IPS DF 19.7 (cell line): ENCODE measurements at places on chromosomes 5 and 9.

DNA sequence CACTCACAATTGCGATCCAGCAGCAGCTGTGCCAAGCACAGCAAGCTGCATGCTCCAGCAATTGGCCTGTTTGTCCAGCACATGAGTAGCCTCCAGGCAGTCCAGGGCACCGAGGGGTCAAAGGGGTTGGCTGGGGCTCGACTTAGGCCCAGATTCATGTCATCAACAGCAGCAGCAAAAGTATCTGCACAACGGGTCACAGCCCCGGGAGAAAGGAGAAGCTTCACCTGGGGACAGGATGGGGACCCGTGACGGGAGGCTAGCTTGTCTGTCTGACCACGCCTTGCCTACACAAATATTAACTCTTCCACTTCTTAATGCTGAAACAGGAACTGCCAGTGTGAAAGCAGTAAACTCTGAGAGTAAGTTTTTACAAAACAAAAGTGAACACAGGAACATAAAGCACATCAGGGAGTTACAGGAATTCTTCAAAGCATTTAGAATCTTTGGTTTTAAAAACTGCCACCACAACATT, 191.2 kb downstream of the PIK3R1 start:
- no peak for DNase-seq

- DNase-seq: no peak
Observed at GRCh38 chr5:133713751-133714150, 101.4 kb upstream of the FSTL4 start.

DNA sequence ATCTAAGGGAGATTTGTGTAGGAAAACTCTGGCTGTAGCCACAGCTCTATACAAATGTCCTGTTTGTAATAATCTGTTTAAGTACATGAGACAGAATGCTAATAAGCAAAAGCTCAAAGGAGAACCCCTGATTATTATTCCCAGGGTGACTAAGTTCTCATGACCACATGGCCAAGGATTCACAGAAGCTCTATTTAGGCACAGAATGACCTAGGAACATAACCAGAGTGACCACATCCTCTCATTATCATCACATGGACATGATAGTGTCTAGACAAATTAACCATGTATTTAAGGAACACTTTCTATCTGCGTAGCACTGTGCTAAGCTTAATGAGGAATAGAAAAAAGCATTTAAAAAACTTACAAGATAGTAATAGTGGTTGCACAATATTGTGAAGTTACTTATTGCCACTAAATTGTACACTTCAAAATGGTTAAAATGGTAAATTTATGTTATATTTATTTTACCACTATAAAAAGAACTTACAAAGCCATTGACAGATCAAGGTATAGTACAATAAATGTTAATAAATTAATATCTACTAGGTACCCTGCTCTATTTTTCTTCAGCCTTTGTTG, 56.3 kb downstream of the STX17 start:
- DNase-seq: no peak

DNA sequence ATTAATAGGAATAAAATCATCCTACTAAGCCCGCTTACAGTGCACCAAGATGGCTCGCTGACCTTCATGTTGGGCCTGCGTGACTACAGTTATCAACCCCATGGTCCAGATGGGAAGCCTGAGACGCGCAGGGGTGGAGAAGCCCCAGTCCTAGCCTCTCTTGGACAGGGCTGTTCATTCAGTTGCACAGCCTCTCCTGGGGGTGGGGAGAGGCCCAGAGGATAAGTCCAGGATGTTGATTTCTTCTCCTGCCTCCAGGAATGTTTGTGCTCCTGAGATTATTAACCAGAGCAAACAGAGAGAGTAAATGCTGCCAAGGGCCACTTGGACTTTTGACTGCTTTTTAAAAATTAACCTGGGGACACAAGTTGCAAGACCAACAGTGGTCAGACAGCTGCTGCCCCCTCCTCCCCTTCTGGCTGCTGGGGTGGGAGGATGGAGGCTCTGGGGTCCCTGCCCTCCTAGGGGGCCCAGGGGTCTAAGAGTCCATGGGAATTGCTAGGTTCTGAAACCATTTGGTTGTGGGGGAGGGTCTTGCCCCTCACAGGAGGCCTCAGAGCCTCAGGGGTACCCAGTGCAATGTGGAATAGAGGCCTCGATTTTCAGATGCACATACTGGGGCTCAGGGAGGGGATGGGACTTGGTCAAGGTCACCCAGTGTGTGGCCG, 2.8 kb upstream of the AMBP start:
- DNase-seq: no peak

GRCh38 chr5:102596951-102597350, 98.2 kb upstream of the SLCO6A1 start:
- DNase-seq: no peak

DNA sequence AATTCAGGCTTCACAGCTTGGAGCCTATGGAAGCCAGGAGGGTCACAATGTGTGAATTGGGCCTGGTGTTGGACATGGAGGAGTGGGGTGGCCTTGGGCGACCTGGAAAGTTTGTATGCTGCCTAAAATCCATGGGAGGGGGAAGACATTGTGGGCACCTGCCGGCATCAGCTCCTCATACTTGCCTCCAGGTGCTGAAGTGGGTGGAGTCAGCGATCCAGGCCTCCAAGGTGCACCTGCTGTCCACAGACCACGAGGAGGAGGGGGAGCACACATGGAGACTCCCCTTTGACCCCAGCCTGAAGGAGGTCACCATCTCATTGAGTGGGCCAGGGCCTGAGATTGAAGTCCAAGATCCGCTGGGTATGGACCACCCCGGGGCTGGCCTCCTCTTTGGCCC, 29.1 kb downstream of the HMCN2 start:
- no peak for DNase-seq

DNA sequence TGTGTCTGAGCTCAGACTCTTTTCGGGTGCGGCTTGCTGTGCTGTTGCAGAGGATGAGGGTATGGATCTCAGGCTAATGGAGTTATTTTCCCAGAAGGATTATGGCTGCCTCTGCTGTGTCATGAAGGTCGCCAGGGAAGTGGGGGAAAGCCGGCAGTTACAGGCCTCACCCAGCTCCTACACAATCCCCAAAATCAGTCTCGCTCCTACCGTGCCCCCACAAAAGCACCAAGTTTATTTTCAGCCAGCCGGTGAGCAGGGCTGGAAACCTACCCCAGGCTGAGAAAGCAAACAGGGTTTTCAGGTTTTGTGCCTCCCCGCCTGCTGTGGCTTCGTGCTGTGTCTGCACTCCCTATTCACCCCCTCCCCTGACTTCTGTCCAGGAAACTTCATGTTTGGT, 113.3 kb downstream of the SLC24A2 start:
- no peak for DNase-seq

DNA sequence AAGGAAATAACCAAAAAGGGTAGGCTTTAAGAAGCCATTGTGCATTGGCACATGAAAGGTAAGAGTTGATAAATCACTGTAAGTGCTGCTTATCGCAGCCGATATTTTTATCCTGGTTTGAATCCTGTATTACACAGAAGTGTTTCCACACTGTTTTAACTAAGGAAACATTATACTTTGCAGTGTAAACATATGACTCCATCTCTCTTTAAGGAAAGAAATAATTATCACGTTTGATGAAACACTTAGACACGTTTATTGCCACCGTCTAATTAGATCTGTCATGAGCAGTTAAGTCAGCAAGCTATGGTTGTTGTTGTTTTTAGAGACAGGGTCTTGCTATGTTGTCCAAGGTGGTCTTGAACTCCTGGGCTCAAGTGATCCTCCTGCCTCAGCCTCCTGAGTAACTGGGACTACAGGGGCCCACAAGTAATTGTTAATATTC, 85.7 kb upstream of the TNFAIP8 start:
- DNase-seq: no peak

DNA sequence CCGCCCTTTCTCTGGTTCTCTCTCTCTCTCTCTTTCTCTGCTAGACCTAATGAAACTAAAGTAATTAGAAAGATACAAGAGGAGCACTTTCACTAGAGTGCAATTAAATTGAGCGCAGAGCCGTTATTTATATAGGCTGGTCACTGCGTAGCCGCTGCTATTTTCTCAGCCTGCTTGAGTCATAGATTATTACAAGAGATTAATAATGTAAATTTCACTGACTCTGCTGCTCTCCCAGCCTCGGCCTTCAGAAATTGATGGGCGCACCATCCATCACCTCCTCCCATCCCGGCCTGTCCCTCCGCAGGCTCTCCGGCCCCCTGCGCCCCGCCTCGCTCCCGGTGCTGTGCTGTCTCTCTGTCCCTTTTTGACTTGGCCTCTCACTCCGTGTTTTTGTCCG, 268.0 kb upstream of the MVB12B start:
- no peak for DNase-seq

GRCh38 chr5:181189962-181190710, 14.9 kb downstream of the TRIM7 start:
- DNase-seq: no peak

DNA sequence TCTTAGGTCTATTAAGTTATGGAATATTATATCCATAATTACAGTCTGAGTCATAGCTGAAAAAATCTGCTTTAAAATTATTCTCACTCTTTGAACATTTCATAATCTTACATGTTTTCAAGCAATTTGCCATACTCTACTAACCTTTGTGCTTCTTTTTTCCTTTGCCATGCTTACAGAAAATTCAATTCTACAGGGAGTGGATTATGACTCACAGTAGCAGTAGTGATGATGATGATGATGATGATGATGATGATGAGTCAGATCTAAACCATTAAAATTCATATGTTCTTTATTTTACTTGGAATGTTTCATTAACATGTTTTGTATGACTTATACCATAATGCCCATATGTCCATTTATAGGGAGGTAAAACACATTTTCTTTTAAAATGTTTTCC, 207.1 kb downstream of the VPS13A start:
- no peak for DNase-seq

DNA sequence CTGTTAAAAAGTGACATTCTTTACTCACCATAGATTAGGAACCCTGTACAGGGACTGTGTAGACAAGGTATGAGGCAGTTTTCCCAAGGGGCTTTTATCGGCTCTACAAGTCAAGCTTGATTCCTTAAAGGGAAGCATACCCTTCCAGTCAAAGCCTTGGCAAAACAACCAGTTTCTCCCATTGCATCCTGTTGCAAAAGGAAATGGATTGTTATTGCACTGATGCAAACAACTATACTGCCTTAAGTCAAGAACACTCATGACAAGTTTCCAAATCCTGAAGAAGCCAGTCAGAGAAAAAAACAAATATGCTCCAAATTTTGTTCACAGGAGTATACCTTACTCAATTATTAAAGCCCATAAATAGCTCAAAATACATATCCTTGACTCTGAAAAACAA, 67.5 kb downstream of the RGMB start:
- DNase-seq: no peak

GRCh38 chr5:174247301-174247700, 201.8 kb downstream of the NSG2 start:
- no peak for DNase-seq

GRCh38 chr5:55672477-55672911, 39.6 kb downstream of the SLC38A9 start:
- no peak for DNase-seq

GRCh38 chr9:14926941-14927624, 16.9 kb upstream of the FREM1 start:
- DNase-seq: no peak

DNA sequence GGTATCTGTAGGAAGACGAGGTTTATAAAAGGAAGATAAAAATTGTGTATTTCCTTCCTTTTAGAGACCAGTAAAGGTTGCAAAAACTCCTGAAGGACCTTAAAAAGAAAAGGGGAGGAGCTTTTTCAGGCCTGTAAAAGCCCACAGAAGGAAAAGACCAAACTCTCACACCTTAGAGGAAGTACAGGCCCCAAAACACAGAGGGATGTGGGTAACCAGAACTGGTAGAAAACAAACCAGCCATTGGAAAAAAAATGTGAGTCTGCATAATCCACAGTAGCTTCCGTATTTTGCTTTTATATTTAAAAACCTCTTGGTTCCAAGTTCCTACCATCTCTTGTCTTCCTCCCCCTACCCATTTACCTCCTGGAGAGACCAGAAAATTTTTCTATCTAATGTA, 8.5 kb downstream of the GIN1 start:
- DNase-seq: no peak

DNA sequence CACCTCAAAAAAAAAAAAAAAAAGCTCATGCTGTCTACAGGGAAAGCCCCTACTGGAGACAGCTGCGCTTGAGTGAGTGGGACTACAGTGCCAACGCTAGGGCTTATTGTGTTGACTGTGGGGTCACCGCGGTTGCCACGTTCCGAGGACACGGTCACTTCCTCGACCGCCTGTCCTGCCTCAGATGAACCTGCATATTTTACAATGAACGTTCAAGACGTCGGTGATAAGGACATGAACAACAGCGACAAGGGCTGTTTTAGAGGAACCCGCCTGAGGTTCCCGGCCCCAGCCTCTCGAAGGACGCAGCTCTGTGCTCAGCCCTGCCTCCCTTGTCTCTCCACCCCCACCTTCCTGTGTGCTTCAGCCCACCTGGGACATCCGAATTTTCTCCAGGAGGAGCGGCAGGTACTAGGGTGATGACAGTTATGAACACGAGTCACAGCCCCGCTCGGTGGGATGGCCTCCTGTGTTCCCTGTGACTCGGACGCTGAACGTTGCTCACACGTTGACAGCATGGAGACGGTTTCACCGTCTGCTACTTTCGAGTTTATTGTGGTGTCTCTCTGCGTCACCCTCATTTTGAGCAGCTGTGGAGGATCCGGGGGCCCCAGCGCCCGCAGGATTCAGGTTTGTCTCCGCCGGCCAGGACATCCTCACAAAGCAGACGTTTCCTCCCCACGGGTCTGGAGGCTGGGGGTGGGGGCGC, 11.3 kb upstream of the DIPK1B start:
- no peak for DNase-seq

- DNase-seq: no peak
Observed at GRCh38 chr5:107809201-107810034, 138.7 kb upstream of the EFNA5 start.

- DNase-seq: no peak
Observed at GRCh38 chr5:134738963-134739661, 764 bp downstream of the CAMLG start.

- DNase-seq: no peak
Observed at GRCh38 chr5:1963941-1964451, 81.3 kb upstream of the IRX4 start.

DNA sequence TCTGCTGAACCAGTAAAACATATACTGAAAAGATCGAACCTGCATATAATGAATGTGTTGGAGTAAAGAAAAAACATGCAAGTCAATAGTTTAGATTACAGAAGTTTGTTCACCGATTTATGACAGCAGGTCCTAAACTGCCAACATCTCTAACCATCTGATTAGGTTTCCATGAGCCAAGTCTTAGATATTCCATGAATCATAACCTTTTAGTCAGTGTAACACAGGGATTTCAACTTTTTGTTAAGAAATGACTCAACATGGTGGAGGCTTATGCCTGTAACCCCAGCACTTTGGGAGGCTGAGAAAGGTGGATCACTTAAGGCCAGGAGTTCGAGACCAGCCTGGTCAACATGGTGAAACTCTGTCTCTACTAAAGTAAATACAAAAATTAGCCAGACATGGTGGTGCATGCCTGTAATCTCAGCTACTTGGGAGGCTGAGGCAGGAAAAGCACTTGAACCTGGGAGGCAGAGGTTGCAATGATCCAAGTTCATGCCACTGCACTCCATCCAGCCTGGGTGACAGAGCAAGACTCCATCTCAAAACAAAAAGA, 38.7 kb downstream of the APC start:
- no peak for DNase-seq

GRCh38 chr5:126499853-126500342, 76.7 kb downstream of the GRAMD2B start:
- no peak for DNase-seq
